ENCODE measurements at places on chromosomes 16 and 17.

DNA sequence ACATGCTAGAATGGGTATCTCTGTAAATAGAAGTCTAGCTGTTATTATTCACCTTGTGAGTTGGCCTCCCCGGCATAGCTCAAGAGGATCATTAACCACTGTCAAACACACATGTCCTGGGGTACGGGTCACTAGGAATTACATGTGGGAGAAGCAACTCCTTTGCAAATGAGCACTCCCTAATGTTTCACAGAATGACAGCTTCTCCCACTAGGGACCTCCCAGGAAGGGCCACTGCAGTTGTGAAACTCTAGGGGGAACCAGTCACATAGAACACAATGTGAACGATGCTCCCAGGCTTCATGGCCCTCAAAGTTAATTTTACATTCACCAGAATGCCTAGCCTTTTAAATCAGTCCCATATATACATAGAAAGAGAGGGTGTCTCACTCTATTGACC, 12.4 kb upstream of the ZNF19 start:
- no peak for DNase-seq

- DNase-seq = no peak
Measured at GRCh38 chr17:45411348-45412105, 21.1 kb downstream of the ARHGAP27 start.

- DNase-seq = no peak
Measured at GRCh38 chr16:77060614-77061013, 130.4 kb upstream of the MON1B start.

DNA sequence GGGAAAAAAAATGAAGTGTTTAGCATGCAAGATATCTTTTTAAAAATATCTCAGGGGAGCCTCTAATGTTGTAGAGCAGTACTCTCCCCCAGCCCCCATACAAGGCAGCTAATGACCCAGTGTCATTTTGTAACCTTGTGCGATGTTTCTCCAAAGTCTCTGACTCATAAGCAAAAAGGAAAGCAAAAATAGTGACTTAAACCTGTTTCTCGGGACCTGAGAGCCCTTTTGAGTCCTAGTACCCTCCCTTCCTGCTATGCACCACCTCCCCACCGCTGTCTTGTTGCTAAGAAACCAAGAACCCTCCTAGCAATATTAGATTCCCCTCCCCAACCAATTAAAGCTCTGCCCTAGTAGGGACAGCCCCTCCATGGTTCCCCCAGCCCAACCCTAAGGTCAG, 2.8 kb downstream of the MYCBPAP start:
- DNase-seq = no peak

GRCh38 chr17:64614266-64615027, 47.7 kb downstream of the SMURF2 start:
- no peak for DNase-seq

- DNase-seq = no peak
Measured at GRCh38 chr16:12294471-12294870, 317.9 kb downstream of the SNX29 start.

DNA sequence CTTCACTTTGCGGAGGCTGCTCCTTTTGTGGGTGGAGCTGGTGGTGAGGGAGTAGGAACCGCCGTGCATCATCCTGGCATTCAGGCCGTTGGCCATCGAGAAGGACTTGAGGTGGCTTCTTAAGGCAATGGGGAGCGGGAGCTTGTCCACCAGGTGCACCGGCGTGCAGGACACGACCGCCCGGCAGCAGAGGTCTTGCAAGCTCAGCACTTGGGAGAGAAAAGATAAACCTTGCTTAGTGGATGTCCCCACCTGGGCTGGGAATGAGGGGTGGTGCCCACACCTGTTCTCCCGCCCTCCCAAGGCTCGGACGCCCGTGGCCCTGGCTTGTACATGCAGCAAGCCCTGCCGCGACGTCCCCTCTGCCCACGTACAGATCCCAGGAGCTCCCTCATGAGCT, 9.7 kb upstream of the WDR45B start:
- no peak for DNase-seq

DNA sequence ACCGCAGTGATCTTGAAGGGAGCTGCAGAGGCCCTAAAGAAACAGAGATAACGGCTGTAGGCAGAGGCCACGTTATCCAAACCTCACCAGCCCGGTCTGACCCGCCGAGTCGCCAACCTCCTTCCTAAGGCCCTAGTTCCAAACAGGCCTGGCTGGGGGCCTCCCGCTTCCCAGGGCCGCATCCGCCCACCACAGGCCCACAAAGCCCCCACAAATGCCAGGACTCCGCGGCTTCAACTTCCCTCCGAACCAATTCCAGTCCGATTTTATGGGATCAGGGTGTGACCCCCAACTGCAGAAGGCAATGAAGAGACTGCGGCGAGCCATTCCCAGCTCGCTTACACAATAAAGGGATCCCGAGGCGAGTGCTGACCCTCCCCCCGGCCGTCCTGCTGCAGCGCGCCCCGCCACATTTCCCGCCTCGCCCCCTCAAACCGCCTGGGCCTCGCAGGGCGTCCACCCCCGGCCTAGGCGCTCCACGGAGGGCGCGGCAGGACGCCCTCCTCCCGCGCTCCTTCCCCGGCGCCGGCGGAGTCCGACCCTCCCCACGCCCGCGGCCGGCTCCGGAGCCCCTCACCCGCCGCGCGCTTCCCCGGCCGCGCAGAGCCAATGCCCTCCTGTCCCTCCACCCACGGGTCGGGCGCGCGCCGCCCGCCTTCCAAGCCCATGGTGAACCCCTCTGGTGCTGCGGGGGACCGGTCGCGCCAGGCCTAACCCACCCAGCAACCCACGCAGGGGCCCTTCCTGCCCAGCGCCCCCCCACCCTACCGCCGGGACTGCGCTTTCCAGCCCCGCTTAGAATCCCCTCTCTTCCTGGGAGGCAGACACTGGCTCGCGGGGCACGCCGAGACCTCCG, 926 bp downstream of the MYH10 start:
- peak; percentile 22 for DNase-seq

DNA sequence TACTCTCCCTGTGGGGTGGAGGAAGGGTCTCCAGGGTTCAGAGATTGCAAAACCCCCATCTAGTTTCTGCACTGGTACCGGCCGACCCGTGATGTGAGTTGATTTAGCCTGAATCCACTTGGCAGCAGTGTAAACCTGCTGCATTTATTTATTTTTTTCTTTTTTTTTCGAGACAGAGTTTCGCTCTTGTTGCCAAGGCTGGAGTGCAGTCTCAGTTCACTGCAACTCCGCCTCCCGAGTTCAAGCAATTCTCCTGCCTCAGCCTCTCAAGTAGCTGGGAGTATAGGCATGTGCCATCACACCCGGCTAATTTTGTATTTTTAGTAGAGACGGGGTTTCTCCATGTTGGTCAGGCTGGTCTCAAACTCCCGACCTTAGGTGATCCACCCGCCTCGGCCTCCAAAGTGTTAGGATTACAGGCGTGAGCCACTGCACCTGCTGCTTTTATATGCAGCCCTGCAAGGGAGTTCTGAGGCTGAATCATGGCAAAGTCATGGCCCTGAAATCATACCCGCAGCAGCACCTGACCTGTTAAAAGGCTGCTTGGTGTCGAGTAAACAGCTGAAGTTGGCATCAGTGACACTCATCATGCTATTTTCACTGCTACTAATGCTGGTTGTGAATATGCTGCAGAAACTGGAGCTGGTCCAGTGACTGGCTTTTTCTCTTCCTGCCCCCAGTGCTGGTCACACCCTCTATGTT, 21.4 kb downstream of the DEXI start:
- DNase-seq = no peak

GRCh38 chr16:10776280-10776679, 32.6 kb downstream of the NUBP1 start:
- no peak for DNase-seq

DNA sequence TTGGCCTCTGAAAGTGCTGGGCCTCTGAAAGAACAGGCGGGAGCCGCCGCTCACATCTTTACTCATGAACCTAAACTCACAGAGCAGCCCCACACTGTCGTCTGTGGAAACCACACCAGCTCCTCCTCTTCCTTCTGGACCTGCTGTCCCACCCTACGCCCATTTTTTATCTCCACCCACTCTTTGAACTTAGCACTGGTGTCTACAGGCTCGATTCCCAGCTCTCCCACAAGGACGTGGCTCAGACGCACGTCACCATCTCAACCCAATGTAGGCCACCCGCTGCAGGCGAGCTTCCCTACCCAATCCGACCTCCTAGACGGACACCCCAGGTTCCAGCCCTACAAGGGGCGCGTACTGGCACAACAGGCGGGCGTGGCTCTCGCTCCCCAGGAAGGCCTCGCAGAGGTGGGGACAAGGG, 62.2 kb downstream of the NXN start:
- no peak for DNase-seq

DNA sequence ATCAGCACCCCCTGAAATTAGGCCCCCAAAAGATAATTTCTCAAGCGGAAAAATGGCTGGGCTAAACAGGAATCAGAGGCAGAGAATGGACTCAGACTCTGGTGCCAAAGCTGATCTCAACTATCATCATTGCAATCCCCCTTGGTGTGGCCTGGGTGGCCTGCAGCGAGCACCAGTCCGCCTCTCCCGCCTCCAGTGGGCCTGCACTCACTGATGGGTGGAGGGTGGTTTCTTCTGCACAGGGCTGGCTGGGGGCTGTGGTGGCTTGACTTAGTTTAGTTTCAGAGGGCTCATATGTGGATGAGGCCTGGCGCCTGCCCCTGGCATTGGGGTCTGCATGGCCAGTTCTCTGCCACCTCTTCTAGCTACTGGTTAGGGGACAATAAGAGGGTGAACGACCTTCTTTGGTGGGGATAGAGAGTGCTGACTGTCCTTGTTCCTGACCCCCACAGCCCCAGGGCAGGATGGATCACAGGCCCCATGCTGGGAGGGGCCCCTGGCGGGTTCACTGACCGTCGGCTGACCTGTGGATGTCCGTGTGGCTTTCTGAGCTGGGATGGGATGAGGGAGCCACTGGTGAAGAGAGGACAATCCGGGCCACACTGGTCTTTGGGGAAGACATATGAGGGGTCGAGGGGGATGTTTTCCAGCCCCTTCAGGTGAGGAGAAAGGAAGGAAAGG, 62.7 kb downstream of the SNX20 start:
- DNase-seq = no peak

- no peak for DNase-seq
Measured at GRCh38 chr16:27737513-27737912, 187.6 kb downstream of the KATNIP start.

GRCh38 chr16:55732496-55732895, 76.7 kb downstream of the SLC6A2 start:
- no peak for DNase-seq

GRCh38 chr17:28446716-28447395, 26.6 kb upstream of the SLC13A2 start:
- DNase-seq = no peak

DNA sequence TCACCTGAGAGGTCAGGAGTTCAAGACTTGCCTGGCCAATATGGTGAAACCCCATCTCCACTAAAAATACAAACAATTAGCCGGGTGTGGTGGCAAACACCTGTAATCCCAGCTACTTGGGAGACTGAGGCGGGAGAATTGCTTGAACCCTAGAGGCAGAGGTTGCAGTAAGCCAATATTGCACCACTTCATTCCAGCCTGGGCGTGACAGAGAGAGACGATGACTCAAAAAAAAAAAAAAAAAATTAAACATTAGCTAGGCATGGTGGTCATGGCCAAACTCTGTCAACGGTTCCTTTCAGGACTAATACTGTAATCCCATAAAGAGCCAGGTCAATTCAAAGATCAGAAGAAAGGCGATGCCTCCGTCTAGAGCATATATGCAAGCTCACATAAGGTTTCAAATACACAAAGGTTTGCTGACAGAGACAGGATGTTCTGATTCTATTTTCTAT, 2.4 kb downstream of the RNF157 start:
- DNase-seq = no peak

DNA sequence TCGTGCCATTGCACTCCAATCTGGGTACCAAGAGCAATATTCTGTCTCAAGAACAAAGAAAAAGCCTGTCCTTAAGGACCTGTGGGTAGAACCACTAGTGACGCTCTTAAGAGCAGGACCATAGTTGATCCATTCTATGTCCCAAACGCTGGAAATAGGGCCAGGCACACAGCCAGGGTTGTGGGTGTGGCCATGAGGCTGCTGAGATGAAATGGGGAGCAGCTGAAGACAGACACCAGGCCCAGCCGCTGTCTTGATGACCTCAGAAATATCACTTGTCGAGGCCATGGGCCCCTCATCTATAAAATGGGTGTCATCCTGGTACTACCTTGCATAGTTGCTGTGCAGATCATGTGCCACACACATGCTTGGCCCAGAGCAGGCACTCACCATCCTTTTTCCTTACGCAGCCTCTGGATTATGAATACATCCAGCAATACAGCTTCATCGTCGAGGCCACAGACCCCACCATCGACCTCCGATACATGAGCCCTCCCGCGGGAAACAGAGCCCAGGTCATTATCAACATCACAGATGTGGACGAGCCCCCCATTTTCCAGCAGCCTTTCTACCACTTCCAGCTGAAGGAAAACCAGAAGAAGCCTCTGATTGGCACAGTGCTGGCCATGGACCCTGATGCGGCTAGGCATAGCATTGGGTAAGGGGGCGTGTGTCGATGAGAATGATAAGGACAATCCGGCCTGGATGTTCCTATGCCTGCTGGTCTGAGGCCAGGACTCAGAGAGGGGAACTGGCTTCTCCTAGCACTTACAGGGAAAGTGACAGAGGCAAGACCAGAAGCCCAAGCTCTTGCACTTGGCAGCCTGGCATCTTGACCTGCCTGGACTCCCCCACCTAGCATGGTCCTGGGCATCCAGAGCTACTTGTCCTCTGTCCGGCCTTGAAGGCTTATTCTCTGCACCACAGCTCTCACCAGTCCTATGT, 25.5 kb downstream of the CDH5 start:
- no peak for DNase-seq
